PC-9 (cell line): ENCODE measurements at places on chromosomes 2 and 18. TPM values are rescaled to one million over a fixed set of nuclear protein-coding genes. Genes with fewer than 3 reads are reported as not detected.

HMSD gene
- not detected in 2 replicates for total RNA-seq

VWA3B gene
- total RNA-seq: not detected in 2 replicates

RNF125 gene
- 0.15 and 0.85 TPM in 2 replicates for total RNA-seq

REG3G gene
- not detected in 2 replicates for total RNA-seq

DNA sequence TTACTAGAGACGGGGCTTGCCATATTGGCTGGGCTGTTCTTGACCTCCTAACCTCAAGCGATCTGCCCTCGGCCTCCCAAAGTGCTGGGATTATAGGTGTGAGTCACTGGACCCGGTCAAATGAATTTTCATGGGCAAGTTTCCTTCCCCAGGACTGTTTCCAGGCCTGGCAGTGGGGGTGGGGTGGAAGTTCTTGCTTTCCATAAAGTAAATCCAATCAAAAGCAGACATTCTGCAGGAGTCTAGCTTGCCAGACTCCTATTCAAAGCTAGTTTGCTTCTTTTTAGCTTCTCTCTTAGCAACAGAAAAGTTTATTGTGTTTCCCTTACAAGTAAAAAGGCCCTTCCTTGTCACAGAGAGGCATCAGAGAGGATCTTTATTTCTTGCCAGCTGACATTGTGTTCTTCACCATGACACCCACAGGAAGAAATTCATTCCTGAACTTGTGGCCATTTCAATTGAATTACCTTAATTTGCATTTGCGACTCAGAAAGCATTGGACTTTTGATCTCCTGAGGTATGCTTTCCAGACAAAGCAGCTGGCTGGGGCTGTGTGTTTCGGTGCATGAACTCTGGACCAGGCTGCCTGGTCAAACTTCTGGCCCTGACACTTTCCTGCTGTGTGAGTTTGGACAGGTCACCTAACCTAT, 37.9 kb downstream of the LYPD1 start:
- no peaks in the 10 kb centered on the region for H3K27me3 ChIP-seq
- H3K27ac ChIP-seq: no peak overlapping the region
- H3K4me3 ChIP-seq: no peak overlapping the region
- peak; percentile 16 for DNase-seq
- H3K4me1 ChIP-seq: no peaks in the 10 kb centered on the region
- H3K36me3 ChIP-seq: no peaks in the 10 kb centered on the region

- H3K27ac ChIP-seq: no peak overlapping the region
- no peak for DNase-seq
- no peaks in the 10 kb centered on the region for H3K27me3 ChIP-seq
- no peaks in the 10 kb centered on the region for H3K36me3 ChIP-seq
- no peak overlapping the region for H3K4me3 ChIP-seq
- no peaks in the 10 kb centered on the region for H3K4me1 ChIP-seq
Measured at GRCh38 chr2:52611759-52612158, 1155.8 kb upstream of the CHAC2 start.

DNA sequence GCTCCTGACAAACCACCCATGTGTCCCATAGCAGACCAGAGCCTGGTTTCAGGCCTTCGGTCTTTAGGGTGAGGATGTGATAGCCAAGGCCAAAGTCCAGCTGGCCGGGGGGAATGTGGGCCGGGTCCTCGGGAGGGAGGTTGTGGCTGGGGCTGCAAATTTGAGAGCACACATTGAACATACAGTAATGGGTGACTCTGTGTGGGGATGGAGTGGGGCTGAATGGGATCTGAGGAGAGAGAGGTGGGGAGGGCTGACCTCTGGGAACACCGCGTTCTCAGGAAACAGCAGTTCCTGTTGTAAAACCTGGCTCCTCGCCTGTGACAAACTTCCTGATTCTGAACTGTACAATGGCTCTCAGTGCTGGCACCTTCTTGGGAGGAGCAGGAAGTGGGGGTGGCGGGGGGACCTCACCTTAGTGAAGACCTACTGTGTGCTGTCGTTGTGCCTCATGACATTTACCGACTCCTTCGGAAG, 48.8 kb downstream of the MCFD2 start:
- no peak overlapping the region for H3K27ac ChIP-seq
- H3K4me1 ChIP-seq: peaks cover 20% of the 10 kb centered on the region
- no peak for DNase-seq
- no peak overlapping the region for H3K4me3 ChIP-seq

- no peaks in the 10 kb centered on the region for H3K36me3 ChIP-seq
- H3K27ac ChIP-seq: no peak overlapping the region
- H3K27me3 ChIP-seq: no peaks in the 10 kb centered on the region
- no peak overlapping the region for H3K4me3 ChIP-seq
Measured at GRCh38 chr2:153819501-153819900, 52.2 kb upstream of the GALNT13 start.

- H3K4me3 ChIP-seq: no peak overlapping the region
- H3K27me3 ChIP-seq: no peaks in the 10 kb centered on the region
- peaks cover 12% of the 10 kb centered on the region for H3K4me1 ChIP-seq
- H3K36me3 ChIP-seq: no peaks in the 10 kb centered on the region
Measured at GRCh38 chr2:186327251-186327868, 158.7 kb upstream of the ZC3H15 start.

GRCh38 chr2:128409326-128410034, 90.8 kb upstream of the HS6ST1 start:
- H3K27me3 ChIP-seq: no peaks in the 10 kb centered on the region
- H3K27ac ChIP-seq: no peak overlapping the region
- H3K4me3 ChIP-seq: no peak overlapping the region
- no peaks in the 10 kb centered on the region for H3K4me1 ChIP-seq

DNA sequence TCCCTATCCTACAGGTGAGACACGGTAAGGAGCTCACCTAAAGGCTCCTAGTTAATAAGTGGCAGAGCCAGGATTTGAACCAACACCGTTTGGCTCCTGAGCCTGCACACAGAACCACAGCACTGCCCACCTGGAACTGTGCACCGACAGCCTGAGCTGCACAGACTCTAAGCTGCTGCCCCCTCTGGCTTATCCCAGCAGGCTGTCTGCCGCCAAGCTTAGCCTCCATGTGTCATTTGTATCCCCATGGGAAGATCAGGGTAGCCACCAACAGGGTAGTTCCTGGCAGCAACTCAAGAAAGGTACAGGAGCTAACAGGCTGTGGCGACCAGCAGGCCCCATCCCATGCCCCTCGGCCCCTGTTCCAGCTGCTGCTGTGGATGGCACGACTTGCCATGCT, 135.7 kb downstream of the LRRC30 start:
- no peaks in the 10 kb centered on the region for H3K36me3 ChIP-seq
- no peak overlapping the region for H3K4me3 ChIP-seq
- H3K27me3 ChIP-seq: peaks cover 62% of the 10 kb centered on the region
- no peaks in the 10 kb centered on the region for H3K4me1 ChIP-seq
- H3K27ac ChIP-seq: no peak overlapping the region

- peaks cover 51% of the 10 kb centered on the region for H3K27me3 ChIP-seq
- no peak overlapping the region for H3K27ac ChIP-seq
- no peaks in the 10 kb centered on the region for H3K4me1 ChIP-seq
- H3K4me3 ChIP-seq: peak overlapping the region; percentile 30; the same call in 1 of the 2 replicates
- no peaks in the 10 kb centered on the region for H3K36me3 ChIP-seq
- DNase-seq: no peak
Measured at GRCh38 chr2:16507655-16508489, 157.8 kb downstream of the CYRIA start.

DNA sequence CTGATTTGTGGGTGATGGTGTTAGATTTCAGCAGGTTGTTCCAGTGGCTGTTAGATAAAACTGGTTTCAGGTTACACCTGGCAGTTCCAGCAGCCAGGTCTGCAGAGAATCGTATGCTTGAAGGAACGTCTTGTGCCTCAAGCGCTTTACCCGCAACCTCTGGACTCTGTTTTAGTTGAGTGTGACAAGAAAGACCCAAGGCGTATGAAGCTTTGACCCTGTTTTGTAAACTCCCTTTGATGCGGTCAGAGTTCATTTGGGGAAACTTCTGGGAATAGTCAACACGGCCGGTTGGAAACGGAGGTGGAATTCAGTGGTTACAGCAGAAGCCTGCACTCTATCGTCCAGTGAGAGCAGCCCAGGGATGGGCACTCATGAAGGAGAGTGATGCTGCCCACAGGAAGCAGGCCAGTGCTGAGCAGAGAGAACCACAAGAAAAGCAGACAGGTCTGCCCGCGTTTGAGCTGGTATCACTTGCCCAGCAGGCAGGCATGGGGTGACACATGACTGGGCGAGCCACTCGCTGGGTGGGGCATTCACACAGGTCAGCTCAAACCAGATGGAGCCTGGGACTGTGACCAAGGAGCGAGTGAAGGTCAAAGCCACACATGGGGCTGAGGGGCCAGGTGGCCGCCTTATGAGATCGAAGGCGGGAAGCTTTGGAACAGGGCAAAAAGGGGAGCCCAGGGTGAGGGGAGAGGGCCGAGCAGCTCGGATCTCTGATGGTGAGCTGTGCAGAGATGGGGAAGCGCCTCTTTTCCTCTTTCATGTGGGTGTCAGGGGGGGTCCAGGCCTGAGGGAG, 99.6 kb upstream of the MBOAT2 start:
- H3K4me3 ChIP-seq: peak overlapping the region; percentile 48
- peak; percentile 78 for DNase-seq
- H3K27me3 ChIP-seq: no peaks in the 10 kb centered on the region

GRCh38 chr18:48037481-48038271, 107.2 kb upstream of the SMAD2 start:
- no peaks in the 10 kb centered on the region for H3K36me3 ChIP-seq
- no peak overlapping the region for H3K4me3 ChIP-seq

DNA sequence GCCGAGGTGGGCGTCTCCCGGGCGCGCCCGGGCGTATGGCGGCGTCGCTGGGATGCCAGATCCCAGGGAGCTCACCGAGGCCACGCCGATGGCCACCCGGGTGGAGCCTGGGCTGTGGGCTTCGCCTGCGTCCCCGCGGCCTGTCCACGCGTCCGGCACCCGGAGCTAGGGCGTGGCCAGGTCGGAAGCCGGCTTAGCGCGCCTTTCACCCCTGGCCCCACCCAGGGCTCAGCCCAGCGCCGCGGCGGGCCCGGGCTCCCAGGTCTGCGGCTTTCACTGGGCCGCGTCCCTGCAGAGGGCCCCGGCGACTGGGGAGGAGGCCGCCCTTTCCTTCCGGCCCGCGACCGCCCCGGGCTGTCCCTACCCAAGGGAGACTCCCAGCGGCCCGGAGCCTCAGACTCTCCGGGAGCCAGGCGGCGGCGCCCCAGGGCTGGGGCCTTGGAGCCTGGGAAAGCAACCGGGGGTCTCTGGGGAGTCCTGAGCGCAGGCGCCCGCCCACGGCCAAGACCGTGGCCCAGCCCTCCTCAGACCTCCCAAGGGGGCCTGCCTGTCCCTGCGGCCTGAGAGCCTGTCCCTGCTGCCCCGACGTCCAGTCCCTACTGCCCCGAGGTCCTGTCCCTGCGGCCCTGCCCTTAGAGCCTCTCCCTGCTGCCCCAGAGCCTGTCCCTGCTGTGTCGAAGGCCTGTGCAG, 36.3 kb upstream of the ITM2C start:
- H3K27me3 ChIP-seq: 0 out of 2 replicates have a peak, but pooled peaks cover 3% of the 10 kb centered on the region
- no peaks in the 10 kb centered on the region for H3K4me1 ChIP-seq
- DNase-seq: no peak
- no peak overlapping the region for H3K4me3 ChIP-seq
- H3K36me3 ChIP-seq: no peaks in the 10 kb centered on the region

DNA sequence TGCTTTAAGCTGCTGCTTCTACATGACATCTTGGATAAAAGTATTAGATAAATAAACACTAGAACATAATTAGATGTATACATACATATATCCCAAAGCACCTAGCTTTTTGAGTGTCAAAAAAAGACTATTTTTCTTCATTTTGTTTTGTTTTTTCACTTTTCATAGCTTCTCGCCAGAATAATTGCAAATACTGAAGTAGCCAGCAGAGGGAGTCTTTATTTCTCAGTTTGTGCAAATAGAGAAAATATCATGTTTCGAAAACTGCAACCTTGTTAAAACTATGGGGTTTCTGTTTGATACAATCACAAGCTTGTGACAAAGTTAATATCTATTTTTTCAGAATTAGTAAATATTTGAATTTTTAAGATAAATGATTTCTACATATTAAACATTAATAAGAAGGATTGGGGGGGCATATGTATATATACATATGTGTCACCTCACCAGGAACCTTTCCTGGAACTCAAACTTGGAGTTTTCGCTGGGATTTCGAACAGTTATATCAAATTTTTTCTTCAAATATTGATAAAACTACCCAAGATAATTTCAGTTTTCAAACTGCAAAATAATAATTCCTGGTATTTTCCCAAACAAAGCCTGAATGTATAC, 61.0 kb downstream of the GRB14 start:
- no peaks in the 10 kb centered on the region for H3K27me3 ChIP-seq
- no peak for DNase-seq
- H3K36me3 ChIP-seq: no peaks in the 10 kb centered on the region
- H3K27ac ChIP-seq: no peak overlapping the region

DNA sequence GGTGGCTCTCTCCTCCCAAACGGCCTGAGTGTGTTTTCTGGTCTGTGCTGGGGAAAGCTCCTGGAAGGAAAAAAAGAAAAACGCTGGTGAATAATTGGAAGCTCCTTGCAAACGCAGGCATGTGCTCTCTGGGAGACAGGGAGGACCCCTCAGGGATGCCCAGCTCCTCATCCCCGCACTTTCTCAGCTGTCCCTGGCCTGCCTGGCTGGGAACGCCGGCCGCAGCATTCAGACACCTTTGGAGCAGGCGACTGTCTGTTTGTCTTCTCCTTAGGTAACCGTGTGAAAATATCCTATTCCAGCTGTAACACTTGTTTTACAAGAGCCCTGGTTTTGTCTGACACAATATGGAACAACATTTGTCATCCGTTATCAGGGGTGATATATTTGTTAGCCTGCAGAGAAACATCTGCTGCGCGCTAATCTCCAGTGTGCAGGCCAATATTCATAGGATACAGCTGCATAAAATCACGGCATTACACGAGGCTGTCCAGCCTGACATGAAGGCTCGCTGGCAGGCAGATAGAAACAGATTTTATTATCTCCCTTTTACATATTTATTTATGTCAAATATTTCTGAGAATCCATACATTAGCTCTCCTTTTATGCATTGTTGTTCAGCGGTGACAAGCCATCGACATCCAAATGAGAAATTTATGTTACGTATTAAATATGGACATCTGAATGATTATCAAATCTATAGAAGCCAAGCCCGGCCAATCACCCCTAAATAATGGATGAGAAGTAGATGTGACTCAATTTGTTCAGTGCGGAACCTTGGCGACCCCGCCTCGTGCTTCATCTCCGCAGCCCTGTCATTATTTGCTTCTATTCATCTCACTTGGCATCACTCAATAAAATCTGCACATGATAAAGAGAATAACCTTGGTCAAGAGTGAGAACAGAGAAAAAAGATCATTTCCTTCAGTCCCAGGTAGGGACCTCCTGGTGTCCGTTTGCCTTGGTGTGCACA, 675.1 kb upstream of the SALL3 start:
- no peaks in the 10 kb centered on the region for H3K4me1 ChIP-seq
- DNase-seq: no peak
- peaks cover 82% of the 10 kb centered on the region for H3K27me3 ChIP-seq
- H3K27ac ChIP-seq: no peak overlapping the region
- no peak overlapping the region for H3K4me3 ChIP-seq

DNA sequence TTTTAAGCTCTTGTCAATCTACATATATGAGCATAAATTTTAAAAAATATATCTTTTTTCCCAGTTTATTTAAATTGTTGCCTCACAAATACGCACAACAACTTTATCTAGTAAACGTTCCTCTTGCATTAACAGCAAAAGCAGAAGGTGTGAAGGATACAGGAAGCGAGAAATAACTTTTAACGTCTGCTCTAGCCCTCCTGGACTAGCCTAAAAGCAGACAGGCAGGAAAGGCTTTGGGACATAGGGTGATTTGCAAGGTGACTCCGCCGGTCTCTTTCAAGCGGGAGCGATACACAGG, 434 bp upstream of the DUSP19 start:
- peaks cover 13% of the 10 kb centered on the region for H3K4me1 ChIP-seq
- H3K4me3 ChIP-seq: peak overlapping the region; percentile 61
- no peaks in the 10 kb centered on the region for H3K27me3 ChIP-seq
- DNase-seq: no peak
- H3K27ac ChIP-seq: peak overlapping the region; percentile 16; the same call in 1 of the 2 replicates
- H3K36me3 ChIP-seq: no peaks in the 10 kb centered on the region
